ENCODE measurements at places on chromosomes 12 and 14. TPM values are rescaled to one million over a fixed set of nuclear protein-coding genes. Genes with fewer than 3 reads are reported as not detected.
A peak's percentile ranks its signal among the peaks of the same experiment; 100 is the strongest.

DNA sequence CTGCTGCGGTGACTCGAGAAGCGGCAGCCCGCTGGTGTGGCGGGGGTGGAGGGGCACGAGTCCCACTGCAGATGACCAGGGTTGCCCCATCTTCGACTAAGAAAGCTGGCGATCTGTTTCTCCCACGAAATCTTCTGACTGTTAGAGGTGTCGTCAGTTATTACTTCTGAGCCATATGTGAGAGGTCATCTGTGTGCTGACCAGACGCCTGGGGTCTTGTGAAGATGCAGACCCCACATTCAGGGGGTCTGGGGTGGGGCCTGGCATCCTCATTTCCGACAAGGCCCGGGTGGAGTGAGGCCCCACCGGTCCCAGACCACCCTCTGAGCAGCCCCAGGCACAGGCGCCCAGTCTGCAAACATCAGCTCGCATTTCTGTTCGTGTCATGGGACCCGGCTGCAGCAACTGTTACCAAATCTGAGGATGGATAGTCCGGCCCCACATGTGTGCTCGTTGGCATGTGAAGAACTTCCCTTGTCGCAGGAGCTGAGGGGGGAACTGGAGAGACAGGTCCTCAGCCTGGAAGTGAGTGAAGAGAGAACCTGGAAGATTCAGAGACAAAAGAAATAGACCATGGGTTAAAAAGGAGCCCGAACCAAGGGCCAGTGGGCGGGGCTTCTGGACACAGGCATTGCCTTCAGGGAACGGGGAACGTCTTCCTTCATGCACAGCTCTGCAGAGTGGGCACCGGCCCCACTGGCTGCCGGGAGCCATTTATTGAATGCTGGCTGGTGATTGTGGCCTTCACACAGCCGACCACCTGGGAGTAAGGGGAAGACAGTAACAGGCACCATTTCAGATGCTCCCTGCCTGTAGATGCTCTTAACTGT is 135.2 kb downstream of the ADGRD1 start:
- no peak for DNase-seq

DNA sequence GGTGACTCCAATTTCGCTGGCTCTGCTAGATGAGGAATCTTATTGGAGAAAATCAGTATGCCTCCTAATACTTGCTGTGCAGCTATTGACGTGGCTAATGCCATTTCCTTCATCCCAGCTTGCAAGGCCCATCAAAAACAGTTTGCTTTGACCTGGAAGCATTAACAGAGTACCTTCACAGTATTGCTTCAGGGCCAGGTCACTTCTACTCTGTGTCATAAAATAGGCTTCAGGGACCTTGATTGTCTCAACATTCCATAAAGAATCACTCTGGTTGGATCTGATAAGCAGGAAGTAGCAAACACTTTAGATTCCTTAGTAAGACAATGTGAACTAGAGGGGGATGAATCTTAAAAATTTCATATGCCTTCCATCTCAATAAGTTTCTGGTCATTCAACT is 26.9 kb upstream of the ZNF641 start:
- no peak for DNase-seq

GRCh38 chr14:87630846-87631245 is 362.1 kb downstream of the GALC start:
- peak; percentile 58 for DNase-seq

DNA sequence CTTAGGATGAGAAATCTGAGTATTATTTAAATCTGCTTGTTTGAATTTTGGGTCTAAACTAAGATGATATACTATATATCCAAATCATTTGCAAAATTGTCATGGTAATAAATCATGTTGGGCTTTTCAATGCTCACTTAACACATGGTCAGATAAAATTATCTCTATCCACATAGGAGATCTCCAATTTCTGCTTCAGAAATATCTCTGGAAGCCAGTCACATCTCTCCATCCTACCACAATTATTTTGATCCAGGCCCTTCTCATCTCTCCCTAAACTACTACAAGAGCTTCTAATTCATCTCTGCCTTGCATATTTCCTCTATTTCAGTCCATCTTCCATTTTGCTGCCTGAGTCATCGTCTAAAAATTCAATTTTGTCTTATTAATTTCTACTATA is 3.8 kb downstream of the DCN start:
- DNase-seq: peak; percentile 27

DNA sequence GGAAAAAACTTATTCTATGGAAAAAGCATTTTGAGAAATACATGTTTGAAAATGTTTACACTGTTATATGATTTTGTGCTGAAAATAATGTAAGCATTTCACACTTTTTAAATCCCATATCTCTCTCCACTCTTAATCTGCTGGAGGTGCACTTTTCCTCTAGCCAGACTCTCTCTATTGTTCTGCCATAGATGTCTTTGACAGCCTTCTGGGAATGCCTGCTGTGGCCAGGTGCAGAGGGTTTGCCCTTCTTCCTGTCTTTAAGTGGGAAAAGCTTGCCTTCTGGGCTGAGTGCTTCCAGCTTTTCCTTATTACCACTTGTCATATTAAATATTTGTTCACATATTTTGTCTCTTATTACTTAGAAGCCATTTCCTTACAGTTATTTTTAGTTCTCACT is 60.1 kb upstream of the PPM1H start:
- DNase-seq: no peak

DNA sequence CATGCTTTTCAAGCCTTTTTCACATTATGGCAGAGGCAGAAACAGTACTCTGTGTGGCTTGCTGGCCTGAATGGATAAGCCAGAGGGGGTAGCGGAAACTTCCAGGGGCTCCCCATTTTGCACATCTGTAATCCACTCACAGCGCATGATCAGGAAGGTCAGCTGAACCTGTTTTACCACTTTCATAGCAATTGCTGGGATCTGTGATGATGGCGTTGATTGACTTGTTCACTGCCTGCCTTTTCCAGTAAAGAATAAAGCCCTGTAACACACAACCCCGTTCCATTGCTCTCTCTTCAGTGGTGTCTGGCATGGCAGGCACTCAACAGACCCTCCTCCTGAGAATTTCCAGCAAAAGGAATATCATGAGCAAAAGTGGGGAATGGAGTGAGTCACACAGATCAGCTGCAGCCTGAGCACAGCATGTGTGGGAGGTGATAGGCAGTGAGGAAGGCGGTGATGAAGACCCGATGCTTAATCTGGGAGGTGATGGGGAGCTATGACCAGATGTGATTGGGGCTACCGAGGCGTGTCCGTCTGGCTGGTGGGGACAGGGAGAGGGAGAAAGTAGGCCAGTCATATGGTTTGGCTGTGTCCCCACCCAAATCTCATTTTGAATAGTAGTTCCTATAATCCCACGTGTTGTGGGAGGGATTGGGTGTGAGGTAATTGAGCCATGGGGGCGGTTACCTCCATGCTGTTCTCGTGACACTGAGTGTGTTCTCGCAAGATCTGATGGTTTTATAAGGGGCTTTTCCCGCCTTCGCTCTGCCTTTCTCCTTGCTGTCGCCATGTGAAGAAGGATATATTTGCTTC is 44.7 kb upstream of the CHST11 start:
- DNase-seq: no peak

- DNase-seq: no peak
These were observed 71.1 kb upstream of the RAP1B start for GRCh38 chr12:68539615-68539952.

- DNase-seq: no peak
These were observed 196.9 kb downstream of the KITLG start for GRCh38 chr12:88383405-88383804.

GRCh38 chr12:9646794-9647781 is 22.4 kb upstream of the CLEC2D start:
- peak; percentile 19 for DNase-seq

- DNase-seq: peak; percentile 21
These were observed 33.5 kb downstream of the CFL2 start for GRCh38 chr14:34680806-34681479.

DNA sequence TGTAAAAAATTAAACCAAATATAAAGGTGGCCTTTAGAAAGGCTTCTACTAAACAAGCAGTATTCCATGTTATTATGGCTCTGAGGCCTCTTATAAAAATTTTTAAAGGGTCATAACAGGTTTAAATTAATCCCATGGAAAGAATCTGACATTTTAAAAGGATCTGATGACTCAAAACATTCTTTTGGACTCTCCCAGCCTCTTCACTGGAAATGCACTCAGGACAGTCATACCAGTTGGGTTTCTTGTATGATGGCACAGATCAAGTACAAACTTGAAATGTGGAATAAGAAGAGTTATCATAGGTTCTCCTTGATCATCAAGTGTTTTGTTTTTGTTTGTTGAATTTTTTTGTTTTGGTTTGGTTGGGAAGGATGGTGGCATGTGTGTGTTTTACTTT is 50.8 kb downstream of the PPP2R5E start:
- DNase-seq: no peak

- DNase-seq: no peak
These were observed 1.6 kb upstream of the NUMB start for GRCh38 chr14:73459959-73460358.

GRCh38 chr14:82387699-82388098 is 854.0 kb upstream of the SEL1L start:
- no peak for DNase-seq

DNA sequence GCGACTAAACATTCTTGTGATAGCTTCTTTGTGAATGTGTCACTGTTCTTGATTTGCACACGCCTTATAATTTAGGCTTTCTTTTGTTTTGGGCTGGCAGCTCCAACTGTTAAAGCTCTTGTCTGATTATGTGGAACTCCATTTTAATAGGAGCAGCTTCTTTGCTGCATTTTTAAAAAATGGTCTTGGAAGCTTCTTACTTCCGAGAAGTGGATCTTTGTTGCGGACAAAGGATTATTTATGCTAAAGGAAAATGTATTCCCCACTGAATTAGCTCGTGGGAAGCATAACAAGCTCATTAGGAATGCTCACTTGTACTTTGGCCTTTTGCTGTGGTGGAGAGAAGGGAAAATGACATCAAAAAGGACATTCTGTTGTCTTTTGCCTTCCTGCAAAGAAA is 20.0 kb downstream of the GAS2L3 start:
- DNase-seq: peak; percentile 59

DNA sequence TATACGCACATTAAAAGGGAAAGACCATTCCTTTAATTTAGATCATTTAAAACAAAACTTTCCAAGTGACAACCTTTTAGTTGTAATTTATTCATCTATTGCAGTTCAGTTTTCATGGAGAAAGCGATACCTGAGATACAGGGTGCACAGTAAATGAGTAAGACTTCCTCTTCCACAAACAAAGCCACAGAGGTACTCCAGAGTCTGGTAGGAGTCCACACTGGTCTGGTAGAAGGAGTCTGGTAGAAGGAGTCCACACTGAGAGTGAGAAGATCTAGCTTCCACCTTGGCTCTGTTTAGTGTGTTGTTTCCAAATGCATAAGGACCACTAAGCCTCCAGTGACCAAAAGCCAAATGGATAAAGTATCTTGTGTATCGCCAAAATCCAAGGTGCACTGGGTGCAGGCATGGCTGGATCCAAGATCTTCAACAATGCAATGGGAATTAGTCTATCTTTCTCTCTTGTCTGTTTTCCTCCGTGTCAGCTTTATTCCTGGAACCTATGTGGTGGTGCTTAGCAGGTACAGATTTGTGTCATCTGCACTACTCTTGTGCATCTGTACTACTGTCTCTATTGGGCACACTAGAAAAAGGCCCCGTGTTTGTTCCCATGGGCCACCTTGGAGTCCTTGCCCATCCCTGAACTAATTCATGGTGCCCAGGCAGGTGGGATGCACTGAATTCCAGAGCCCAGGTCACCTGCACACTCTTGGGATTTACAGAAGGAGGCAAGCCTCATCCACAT is 331.1 kb downstream of the BCL11B start:
- no peak for DNase-seq

DNA sequence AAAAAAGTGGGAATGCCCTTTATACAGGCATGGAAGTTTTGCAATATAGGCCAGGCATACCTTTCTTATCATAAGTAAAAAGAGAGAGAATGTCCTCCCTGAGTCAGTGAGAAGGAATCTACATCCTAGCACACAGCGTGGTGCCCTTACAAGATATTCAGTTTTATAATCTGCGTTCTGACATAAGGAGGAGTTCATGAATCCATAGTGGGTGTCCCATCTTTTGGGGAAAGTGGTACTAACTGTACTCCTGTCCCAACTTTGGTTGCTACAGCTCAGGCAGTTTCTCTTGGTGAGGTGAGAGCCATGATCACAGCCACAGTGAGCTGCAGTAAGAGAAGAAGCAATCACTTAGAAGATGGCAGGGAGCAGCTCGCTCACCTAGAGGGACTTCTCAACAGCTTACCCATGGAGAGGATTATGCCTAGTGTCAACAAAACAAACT is 332.9 kb downstream of the BCAT1 start:
- no peak for DNase-seq

GRCh38 chr12:69513297-69513696 is 43.1 kb downstream of the FRS2 start:
- peak; percentile 42 for DNase-seq

GRCh38 chr14:93347850-93348249 is 868 bp downstream of the COX8C start:
- DNase-seq: no peak

DNA sequence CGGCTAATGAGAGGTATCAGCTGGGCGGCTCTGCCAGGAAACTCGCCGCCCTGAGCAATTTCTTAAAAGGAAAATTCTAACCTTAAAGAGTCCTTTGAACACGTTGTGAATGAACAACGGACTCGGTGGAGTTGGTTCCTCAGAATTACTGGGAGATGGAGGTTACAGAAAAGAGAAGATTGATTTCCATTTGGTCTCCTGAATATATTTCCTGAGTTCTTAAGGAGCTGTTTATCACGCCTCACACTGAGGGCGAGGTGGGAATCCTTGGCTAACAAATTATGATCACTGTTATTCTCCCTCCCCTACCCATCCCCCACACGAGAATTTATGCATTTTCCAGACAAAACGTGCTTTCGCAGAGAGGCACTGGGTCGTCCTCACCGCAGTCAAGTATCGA is 194.5 kb upstream of the C14orf180 start:
- no peak for DNase-seq

GRCh38 chr14:67396381-67396970 is 15.5 kb downstream of the PLEK2 start:
- DNase-seq: no peak

DNA sequence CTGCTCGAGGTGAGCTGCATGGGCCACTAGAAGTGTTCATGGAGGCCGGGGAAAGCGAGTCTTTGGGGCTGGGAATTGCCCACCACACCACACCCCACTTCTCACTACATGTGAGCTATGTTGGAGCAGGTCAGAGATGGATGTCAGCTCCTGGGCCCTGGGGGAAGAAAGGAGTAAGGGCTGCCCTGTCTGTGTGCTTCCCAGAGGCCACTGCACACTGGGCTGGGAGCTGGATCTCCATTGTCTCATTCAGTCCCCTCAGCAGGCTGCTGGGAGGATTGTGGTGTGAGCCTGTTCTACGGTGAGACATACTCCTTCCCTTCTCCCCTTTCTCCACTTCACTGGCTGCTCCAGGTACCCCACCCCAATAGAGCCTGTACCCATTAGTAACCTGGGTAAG is 10.5 kb downstream of the FIGNL2 start:
- no peak for DNase-seq

- peak; percentile 81 for DNase-seq
These were observed 71.9 kb downstream of the DYRK2 start for GRCh38 chr12:67720351-67720856.

GRCh38 chr12:65896743-65897142 is 72.5 kb downstream of the HMGA2 start:
- DNase-seq: no peak

Gene CD69
- 0.93 TPM for total RNA-seq

Gene SLC10A1
- total RNA-seq: not detected

Gene LEMD3
- total RNA-seq: 21.7 TPM

Gene CLEC9A
- 0.18 TPM for total RNA-seq

Gene XPOT
- total RNA-seq: 37.2 TPM

Gene KRT75
- total RNA-seq: not detected

Gene SLC16A7
- 9.7 TPM for total RNA-seq

Gene PTHLH
- total RNA-seq: 2.5 TPM

Gene TNFRSF1A
- 38.5 TPM for total RNA-seq

Gene FGD6
- 7.6 TPM for total RNA-seq

Gene HCFC2
- total RNA-seq: 35.8 TPM

Gene CD9
- total RNA-seq: 60.7 TPM

Data from muscle of leg (tissue), 16 donors.